ENCODE measurements at places on chromosomes 11 and 22. TPM values are rescaled to one million over a fixed set of nuclear protein-coding genes. Genes with fewer than 3 reads are reported as not detected.

Gene MMP27
- not detected for polyA plus RNA-seq

Gene TCF20
- polyA plus RNA-seq: 6.6 TPM

Gene MAPK8IP1
- 6.8 TPM for polyA plus RNA-seq

Gene OAF
- polyA plus RNA-seq: 1.6 TPM

Gene CD3E
- not detected for polyA plus RNA-seq

Gene CD3D
- polyA plus RNA-seq: not detected

Gene TCP11L1
- 3.2 TPM for polyA plus RNA-seq

Gene TRIOBP
- polyA plus RNA-seq: 21.4 TPM

Gene KDM4E
- not detected for polyA plus RNA-seq

Gene MYEOV
- 0.19 TPM for polyA plus RNA-seq

Gene FGF4
- polyA plus RNA-seq: 4.1 TPM
